Spinal cord (tissue), 10 donors: ENCODE measurements at places on chromosomes 11 and 22.

DNA sequence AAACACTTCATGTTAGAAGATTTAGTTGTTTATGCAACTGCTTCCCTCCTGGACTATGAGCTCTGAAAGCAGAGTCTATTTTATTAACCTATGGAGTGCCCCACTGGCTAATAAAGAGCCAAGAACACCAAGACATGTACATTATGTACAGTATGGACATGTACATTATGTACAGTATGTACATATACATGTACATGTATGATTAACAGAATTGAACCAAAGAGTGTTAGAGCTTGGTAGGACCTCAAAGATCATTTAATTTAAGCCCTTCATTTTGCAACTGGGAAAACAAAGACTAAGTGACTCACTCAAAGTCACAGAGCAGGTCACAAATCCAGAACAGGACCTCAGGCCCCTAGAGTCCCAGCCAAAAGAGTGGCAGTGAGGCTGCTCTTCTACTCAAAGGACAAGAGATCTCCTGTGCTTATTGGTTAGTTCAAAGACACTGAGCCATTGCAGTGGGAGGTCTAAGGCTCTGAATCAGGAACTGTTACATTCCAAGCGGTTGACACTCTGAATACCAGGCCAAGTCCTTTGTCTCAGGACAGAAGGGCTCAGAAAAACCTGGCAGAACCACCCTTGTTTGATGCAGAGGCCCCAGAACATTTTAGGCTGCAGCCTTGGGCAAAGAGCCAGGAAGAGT lies 103.8 kb downstream of the FAM168A start:
- no peak for DNase-seq
- H3K4me1 ChIP-seq: peaks cover 7% of the 10 kb centered on the region
- H3K36me3 ChIP-seq: peaks cover 2% of the 10 kb centered on the region
- H3K4me3 ChIP-seq: no peak overlapping the region
- H3K27ac ChIP-seq: peak overlapping the region; percentile 58
- H3K27me3 ChIP-seq: no peaks in the 10 kb centered on the region

- no peaks in the 10 kb centered on the region for H3K27me3 ChIP-seq
- no peak for DNase-seq
- H3K4me1 ChIP-seq: no peaks in the 10 kb centered on the region
- H3K27ac ChIP-seq: no peak overlapping the region
- H3K4me3 ChIP-seq: no peak overlapping the region
These were observed 128.0 kb upstream of the SERPIND1 start for GRCh38 chr22:20645954-20646353.

DNA sequence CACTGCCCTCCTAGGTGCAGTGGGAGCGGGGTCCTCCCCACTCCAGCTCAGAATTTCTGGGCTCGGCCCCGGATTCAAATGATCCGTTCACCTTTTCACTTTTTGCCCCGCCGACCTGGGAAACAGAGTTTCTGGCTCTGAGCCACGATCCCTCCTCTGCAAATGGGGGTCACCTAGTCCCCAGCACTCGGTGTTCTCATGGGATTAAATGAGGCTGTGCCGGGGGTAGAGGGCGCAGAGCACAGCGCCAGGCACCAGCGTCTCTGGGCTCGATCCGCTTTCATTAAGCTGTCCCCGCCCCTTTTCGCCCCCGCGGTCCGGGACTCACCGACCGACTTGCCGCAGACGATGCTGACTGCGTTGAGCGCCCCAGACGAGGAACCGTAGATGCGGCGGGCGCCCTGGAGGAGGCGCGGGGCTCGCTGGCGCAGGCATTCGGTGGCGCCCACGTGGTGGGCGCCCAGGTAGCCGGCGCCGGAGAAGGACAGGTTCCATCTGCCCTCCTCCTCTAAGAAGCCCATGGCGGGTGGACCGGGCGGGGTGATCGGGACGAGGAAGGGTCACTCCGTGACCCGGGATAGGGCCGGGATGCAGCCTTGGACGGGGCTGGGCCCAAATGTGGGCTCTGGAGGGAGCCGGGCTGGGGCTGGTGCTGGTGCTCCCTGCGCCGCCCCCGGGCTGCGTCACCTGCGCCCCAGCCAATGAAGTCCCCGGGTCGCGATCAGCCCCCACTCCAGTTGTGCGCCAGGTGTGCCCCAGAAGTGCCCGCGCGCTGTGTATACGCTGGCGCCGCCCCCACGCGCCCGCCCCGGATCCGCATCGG lies at the start of gene PNPLA5:
PNPLA5 (minus strand) TSS at position 654 of the 823 bp plus-strand sequence; CDS start at position 521, 133 bp downstream.
- no peak within 1 kb of the TSS for H3K4me3 ChIP-seq
- H3K27me3 ChIP-seq: peaks cover 42% of the 10 kb centered on the region
- H3K36me3 ChIP-seq: no peaks in the 10 kb centered on the region
- H3K27ac ChIP-seq: no peak within 1 kb of the TSS
- no peak for DNase-seq

GRCh38 chr11:62269654-62270278 lies at the start of gene SCGB2A2:
SCGB2A2 (plus strand) TSS chr11:62270158; CDS start chr11:62270217, 59 bp downstream.
- DNase-seq: no peak
- peaks cover 2% of the 10 kb centered on the region for H3K27me3 ChIP-seq
- H3K36me3 ChIP-seq: no peaks in the 10 kb centered on the region
- H3K4me3 ChIP-seq: no peak within 1 kb of the TSS
- no peak within 1 kb of the TSS for H3K27ac ChIP-seq
- no peaks in the 10 kb centered on the region for H3K4me1 ChIP-seq

GRCh38 chr22:49674479-49675050 lies 153.1 kb downstream of the BRD1 start:
- no peak overlapping the region for H3K27ac ChIP-seq
- no peak overlapping the region for H3K4me3 ChIP-seq
- DNase-seq: no peak
- peaks cover 40% of the 10 kb centered on the region for H3K27me3 ChIP-seq

DNA sequence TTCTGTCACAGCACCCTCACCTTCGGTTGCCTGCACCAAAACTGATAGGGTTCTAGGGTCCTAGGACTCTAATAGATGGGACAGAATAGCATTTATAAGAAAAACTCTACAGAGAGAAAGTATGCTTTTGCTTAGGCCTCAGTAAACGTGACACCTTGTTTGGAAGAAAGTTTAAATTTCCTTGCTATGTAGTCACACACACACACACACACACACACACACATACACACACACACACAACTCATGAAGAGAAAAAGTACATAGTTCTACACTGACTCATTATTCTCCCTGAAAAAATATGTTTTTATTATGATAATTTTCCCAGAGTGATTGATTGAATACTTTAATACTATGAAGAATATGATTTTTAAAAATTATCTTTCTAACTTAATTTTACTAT lies 220.8 kb upstream of the SNX19 start:
- no peak overlapping the region for H3K27ac ChIP-seq
- H3K27me3 ChIP-seq: no peaks in the 10 kb centered on the region
- no peak for DNase-seq

DNA sequence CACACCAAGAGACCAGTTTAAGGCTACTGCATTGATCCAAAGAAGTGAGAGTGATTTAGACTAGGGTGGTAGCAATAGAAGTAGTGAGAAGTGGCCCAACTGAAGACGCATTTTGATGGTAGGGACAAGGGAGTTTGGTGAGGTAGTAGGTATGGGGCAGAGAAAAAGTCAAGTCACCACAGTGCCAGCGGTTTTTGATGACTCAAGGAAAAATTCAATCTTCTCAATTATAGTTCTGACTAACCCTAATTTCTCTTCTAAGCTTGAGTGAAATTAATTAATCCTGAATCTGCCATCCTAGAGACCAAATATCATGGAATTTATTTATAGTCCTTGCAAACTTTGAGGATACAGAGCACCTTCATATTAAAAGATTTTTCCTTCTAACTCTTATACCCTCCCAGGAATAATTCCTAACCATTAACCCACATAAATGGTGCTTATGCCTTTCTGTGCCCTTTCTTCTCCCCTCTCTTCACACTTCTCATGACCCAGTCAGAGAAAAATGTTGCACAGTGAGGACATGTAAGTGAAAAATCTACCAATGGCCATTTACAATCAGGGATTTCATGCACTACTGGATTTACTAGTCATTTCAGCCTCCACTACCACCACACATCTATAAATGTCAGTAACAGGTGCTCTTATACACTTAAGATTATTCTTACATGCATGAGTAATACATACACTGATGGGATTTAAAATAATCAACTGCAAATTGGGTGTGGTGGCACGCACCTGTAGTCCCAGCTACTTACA lies 45.9 kb upstream of the ARHGAP32 start:
- H3K4me3 ChIP-seq: no peak overlapping the region
- H3K36me3 ChIP-seq: no peaks in the 10 kb centered on the region
- DNase-seq: no peak
- H3K27ac ChIP-seq: no peak overlapping the region
- H3K4me1 ChIP-seq: no peaks in the 10 kb centered on the region

DNA sequence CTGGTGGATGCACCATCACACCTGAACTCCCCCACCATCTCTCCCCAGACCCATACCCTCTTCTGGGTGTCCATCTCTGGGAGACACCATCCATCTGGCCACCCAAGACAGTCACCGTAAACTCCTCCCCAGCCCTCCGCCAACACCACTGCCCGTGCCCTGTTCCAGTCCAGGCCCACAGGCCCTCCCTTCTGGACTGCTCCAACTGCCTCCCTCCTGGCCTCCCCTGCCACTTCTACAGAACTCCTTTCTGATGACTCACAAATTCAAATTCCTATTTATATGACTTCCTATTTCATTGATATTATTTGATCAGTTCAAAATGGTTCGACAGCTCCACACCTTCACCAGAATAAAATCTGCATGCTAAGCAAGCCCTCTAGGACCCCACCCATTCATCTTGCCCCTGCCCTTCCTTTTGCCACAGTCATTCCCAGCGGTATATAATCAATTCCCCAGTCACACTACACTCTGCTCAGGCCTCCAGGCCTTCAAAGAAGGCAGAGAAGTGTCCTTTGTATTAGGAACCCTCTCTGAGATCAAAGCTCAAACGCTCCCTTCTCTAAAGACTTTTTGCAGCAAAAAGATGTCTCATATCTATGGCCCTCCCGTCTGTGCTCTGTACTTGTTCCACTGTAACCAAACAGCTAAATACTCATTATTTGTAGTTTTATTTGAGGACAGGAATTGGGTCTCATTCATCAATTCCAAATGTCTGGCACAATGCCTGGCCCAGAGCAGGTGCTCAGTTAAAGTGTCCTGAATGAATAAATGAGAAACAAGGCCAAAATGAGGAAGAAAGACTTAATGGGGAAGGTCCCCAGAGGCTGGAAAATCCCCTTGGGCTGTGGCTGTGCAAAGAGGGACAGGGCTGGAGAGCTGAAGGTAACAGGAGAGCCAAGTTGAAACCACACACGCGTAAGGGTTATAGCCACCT lies 29.0 kb downstream of the MYH9 start:
- H3K36me3 ChIP-seq: no peaks in the 10 kb centered on the region
- no peaks in the 10 kb centered on the region for H3K27me3 ChIP-seq
- H3K4me3 ChIP-seq: no peak overlapping the region
- DNase-seq: no peak
- peaks cover 13% of the 10 kb centered on the region for H3K4me1 ChIP-seq
